ENCODE measurements at places on chromosomes 5 and 9.

DNA sequence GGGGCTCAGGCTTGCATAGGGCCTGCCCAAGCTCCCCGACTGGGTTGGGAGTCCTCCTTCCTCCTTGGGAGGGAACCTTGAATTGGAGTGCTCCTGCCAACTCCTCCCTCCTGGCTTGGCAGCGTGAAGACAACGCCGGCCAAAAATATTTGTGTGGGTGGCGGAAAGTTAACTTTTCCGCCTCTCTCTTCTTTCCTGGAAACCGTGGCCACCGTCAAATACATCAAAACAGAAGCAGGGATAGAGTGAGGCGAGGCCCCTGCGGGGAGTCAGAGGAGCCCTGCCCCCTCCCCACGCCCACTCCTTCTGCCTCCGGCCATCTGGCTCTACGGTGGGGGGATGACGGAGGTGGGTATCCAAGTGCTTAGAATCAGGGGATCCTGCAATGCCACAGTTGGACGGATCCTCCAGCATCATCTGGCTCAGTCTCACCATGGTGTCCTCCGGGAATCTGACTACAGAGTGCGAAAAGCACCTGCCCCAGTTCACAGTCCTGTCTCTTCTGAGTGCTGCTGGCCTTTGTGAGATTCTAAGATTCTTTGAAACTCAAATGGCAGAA, 25.2 kb upstream of the SYNPO start:
- peak; percentile 40 for DNase-seq

- DNase-seq: no peak
Observed at GRCh38 chr9:95620314-95620713, 103.5 kb upstream of the PTCH1 start.

GRCh38 chr5:159514229-159514810, 184.0 kb upstream of the IL12B start:
- DNase-seq: no peak

DNA sequence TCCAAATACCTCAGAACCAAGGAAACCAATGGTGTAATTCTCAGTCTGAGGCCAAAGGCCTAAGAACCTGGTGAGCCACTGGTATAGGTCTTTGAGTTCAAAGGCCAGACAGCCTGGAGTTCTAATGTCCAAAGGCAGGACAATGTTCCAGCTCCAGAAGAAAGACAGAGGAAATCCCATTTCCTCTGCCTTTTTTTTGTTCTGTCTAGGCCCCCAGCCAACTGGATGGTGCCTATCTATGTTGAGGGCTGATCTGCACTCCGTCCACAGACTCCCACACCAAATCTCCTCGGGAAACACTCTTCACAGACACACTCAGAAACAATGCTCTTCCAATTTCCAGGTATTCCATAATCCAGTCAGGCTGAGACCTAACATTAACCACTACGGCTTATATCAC, 30.1 kb downstream of the FNIP1 start:
- no peak for DNase-seq

DNA sequence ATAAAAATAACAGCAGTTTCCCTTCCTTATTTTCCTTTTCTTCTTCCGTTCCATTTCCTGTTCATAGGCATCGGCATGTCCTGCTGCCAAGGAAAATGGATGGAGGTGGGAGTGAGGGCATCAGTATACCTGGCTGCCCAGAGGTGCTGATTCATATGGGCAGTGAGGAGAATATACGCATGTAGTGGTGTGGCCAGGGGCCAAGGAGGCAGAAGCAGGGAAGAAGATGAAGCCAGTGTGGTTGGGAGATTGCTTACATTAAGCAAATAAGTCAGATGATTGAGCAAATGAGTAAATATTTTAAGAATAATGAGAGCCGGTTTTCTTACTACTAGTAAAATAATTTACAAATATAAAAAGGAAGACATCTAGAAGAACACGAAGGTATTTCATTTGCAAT, 344.9 kb upstream of the PAPPA start:
- peak; percentile 79 for DNase-seq

- peak; percentile 96 for DNase-seq
Observed at GRCh38 chr5:142680605-142681259, 5.2 kb downstream of the FGF1 start.

- no peak for DNase-seq
Observed at GRCh38 chr5:109421956-109422355, 12.2 kb upstream of the PJA2 start.

DNA sequence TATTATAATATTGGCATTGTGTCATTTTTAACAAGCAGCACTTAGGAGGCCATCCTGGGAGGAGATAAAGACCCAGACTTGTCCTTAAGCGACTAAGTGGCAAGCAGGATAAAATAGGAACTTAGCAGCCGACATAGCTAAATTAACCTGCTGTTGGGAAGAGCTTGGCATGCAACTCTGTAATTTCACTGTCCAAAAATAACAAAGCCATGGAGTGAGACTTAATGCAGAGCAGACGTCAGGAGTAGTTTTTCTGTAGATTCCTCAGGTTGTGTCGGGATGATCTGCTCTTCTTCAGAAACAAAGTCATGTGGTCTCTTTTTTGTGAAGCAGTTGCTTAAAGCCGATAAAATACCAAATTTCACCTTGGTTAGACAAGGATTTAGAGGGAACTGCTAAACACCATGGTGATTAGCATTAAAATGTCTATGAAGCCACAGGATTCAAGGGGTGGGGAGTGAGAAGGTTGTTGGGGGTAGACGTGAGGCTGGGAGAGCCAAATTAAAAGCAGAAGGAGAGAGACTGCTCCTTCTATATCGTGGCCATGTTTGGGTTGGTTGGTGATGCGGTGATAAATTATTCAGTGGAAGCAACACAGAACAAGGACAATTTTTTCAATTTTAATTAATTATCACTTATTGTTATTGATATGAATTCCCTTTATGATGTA, 303.0 kb downstream of the CSNK1G3 start:
- DNase-seq: no peak

GRCh38 chr5:72776684-72777083, 39.8 kb upstream of the TNPO1 start:
- DNase-seq: no peak

DNA sequence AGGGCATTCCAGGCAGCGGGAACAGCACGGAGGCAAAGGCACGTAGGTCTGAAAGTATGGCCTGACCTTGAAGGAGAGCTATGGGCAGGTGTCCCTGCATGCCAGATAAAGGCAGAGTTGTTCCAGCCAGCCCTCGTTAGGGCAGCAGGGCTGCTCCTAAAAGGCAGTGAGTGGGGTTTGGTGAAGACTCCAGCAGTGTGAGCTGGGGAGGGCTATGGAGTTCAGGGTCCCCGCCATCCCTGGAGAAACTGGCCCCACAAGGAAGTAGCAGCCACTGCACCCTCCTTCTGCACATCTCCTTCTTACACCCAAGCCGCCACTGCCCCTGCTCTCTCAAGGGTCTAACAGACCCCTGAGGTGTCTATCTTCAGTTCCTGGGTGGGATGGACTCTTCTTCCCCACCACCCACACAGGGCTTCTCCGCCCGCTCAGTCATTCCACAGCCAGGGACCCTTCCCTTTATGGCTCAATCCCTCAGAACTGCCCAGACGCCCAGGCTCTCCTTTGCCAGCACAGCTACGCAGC, 1.4 kb downstream of the AKNA start:
- DNase-seq: no peak

All from mammary epithelial cell (primary cell).